Activated CD4-positive, alpha-beta T cell treated with anti-CD3 and anti-CD28 coated beads, Interleukin-2, amount 10 ng/mL, durations not matched to agents 24 days and 14 days (primary cell): ENCODE measurements at places on chromosomes 4 and X. TPM values are rescaled to one million over a fixed set of nuclear protein-coding genes. Genes with fewer than 3 reads are reported as not detected.

GRCh38 chr4:24279911-24280375 is 304.4 kb downstream of the DHX15 start:
- no peak for DNase-seq

EXOC1L gene
- not detected in 2 replicates for total RNA-seq

GRCh38 chr4:148229028-148229427 is 213.2 kb downstream of the NR3C2 start:
- DNase-seq, result no peak

GRCh38 chrX:47623540-47624027 is 3.9 kb upstream of the SYN1 start:
- peak; percentile 75 for DNase-seq

DNA sequence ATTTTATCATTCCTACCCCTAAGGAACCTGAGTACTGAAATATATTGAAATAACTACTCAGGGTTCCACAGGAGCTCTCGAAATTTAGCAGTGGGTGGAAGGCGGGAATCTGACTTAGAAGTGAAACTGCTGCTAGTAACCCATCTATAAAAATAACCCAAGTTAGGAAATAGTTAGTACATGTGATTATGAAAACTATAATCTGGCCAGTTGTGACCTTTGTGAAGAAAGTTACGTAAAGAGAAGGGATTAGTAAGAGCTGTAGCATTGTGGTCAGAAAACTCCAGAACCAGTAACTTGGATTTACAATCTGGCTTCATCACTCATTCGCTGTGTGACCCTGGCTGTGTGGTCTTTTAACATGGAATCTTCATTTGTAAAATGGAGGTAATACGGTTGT is 175.5 kb downstream of the RAPGEF2 start:
- DNase-seq, result no peak

DNA sequence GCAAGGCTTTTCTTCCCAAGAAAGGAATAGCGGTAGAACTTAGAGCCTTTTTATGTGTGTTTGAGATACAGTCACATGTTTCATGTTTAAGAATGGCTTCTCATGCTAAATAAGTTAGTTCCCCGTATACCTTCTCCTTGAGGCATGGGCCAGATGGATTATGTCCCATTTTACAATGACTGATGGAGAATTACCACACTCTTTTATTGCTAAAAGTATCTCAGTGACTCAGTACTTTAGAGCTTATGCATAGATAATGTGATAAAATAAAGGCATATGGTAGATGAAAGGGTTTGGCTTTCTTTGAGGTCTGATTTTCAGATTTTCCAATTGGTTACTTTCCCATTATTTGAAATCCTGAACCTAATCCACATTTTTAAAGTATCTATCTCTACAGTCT is 121.8 kb upstream of the BMPR1B start:
- no peak for DNase-seq
